ENCODE measurements at places on chromosomes 13 and 19.

- DNase-seq, result no peak
Observed at GRCh38 chr19:18847549-18848463, 16.0 kb downstream of the UPF1 start.

GRCh38 chr19:46564701-46565100 is 36.4 kb upstream of the CALM3 start:
- no peak for DNase-seq

GRCh38 chr13:73859841-73860240 is 274.4 kb downstream of the KLF12 start:
- DNase-seq, result no peak

DNA sequence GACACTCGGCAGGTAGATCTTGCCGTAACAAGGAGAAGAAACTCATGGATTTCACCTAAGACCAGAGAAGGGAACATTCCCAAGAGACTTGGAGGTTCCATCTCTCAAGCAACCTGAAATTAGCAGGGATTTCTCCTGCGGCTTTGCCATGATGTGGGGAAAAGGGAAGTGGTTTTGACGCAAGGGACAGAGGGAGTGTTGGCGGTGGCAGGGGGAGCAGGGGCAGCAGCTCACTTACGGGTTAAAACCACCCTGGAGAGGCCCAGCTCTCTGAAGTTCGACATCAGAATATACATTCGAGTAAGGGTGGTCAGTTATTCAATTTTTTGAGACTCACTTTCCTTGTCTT is 76.1 kb upstream of the POMP start:
- no peak for DNase-seq

- no peak for DNase-seq
Observed at GRCh38 chr13:48383384-48383783, 29.5 kb downstream of the LPAR6 start.

DNA sequence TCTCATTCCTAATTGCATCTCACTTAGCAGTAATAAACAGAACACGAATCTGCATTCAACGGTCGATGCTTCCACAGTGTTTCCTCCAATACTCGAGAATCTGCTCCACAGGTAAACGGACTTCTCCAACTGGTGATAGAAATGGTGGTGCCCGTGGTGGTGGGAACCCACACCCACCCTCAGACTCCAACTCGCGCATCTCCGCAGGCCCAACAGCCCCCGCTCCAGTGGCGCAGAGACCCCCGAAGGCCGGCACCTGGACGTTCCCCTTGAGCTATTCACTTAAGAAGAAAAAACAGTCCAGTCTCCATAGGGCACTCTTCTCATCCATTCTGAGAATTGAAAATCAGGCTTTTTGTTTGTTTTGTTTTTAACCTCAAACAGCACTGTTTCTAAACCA is 13.8 kb upstream of the RASA3 start:
- no peak for DNase-seq

- DNase-seq, result no peak
Observed at GRCh38 chr13:91145571-91146205, 201.8 kb upstream of the MIR17HG start.
